ENCODE measurements at places on chromosomes 1 and 21.

DNA sequence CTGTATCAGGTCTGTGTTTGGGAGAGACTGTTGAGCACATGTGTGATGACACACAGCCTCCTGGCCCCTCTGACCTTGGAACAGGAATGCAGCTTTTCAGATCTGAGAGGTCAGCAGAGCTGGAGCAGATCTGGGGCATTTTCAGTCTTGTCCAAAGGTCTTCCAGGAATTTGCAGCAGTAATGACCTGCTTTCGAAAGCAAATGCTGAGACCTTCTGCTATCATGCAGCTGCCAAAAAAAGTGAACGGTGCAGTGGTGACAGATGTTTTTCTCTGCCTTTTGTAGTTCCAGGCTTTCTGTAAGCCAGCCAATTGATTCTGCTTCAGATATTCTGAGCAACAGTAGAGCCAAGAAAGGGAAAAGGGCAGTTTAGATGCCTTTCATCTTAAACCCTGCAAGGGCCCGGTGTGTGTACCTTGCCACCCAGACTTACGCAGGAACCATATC, 137.8 kb upstream of the COA6 start:
- no peak for DNase-seq

DNA sequence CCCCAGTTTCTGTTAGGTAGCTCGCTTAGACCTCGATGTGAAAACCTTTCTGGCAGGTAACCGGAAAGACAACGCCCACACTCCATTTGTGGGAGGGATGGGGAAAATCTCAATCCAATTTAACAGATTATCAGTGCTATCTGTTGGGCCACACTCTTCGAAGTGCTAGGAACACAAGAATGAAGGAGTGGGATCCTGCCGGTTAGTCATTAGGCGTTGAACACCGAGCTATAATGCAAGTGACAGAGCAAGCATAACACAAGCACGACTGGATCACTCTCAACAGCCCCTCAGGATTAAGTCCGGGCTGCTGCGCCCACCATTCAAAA, 531 bp downstream of the SNIP1 start:
- no peak for DNase-seq

DNA sequence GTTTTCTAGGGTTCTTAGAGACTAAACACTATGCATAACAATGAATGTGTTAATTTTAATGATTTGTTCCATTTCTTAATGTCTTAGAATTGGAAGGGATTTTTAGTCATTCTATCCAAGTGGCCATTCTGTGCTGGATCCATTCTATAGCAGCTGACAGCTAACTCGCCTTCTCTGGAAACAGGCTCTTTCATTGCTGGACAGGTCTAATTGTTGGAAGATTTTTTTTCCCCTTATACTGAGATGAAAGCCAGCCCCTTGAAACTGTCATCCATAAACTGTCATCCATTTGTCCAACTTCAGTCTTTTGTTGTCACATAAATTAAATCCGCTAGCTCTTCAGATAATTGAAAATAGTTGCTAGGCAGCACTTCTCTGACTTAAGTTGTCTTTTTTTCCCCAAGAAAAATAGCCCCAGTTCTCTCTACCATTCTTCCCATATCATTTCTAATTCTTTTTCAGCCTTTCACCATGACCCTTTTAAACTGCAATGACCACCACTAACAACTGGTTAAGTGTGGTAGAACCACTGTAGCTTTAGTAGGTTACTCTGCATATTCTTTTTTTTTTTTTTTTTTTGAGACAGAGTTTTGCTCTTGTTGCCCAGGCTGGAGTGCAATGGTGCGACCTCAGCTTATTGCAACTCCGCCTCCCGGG, 19.7 kb downstream of the AK4 start:
- DNase-seq, result no peak

GRCh38 chr21:34989337-34990151, 59.6 kb downstream of the RUNX1 start:
- peak; percentile 89 for DNase-seq

- DNase-seq, result no peak
Measured at GRCh38 chr1:183443011-183443410, 24.8 kb upstream of the NMNAT2 start.

DNA sequence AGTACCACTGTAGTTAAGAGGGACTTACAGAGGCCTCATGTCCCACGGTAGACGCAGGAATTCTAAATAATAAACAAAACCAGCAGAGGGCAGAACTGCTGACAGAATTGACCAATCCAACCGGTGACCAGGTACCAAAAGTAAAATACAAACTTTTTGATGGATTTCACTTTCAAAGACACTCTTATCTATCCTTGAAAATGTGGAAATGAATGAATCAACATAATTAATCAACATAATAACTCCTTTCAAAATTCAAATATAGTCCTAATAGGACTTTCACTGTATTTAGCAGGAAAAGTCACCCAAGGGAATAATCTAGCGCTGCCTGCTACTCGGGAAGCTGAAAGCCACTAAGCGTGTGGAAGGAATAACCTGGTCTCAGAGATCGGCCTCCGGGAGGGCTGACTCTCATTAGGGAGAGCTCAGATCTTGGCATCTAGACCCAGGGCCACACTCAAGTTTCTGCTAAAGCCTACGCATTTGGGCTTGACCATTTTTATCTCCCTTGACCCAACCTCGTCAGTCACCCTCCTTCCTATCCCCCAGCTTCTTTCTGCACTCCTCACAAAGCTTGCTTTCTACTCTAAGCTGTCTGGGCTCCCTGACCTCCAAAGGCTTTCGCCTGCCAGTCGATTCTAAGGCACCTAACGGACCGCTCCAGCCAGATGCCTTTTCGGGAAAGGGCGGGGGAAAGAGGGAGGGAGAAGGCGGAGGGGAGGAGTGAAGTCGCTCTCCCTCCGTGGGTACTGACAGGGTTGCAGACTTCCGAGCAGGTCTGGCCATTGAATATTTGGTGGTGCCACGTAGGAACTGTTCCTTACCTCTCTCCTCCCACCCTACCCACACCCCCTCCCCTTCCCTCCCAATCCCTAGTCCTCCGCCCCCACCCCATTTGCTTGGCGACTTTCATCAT, 1.6 kb downstream of the COL11A1 start:
- peak; percentile 20 for DNase-seq

All from activated CD4-positive, alpha-beta T cell treated with anti-CD3 and anti-CD28 coated beads, Interleukin-2, amount 50 U/mL, for 16 hours (primary cell).